Dermis blood vessel endothelial cell (primary cell): ENCODE measurements at places on chromosomes 16 and 17.

DNA sequence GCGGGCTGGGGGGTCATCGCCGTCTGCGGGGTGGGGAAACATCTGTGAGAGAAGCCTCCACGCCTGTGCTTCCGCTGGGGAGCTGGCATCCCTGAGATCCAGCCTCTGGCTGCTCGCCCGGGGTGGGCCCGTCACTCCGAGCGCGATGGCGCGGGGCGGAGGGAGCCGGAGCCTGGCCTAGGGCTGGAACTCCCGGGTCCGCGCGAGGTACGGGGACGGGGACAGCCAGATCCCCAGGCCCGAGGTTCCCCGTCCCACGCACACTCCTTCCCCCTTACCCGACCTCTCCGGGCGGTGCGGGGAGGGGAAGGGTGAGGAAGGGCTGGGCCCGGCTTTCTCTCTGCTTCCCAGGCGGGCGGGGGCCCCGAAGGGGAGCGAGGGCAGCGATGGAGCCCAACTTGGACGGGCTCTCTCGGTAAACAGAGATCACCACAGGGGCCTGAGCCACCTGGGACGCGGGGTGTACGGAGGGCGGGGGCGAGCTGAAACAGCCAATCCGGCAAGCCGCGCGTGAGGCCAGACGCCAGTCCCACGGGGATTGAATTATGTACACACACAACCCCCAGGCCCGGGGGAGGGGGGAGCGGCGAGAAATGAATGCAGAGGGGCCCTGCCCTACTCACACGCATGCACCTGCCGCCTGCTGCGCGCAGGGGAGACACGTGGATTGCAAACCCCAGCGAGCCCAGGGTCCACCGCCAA is at the start of gene SLC16A11:
Gene SLC16A11, minus strand, starts transcription at position 596 of the 702 bp plus-strand sequence. Its CDS starts 579 bp downstream, at position 17.
- DNase-seq, result peak; percentile 60

- DNase-seq, result no peak
These were observed 82.4 kb upstream of the KIF2B start for GRCh38 chr17:53740312-53740711.

DNA sequence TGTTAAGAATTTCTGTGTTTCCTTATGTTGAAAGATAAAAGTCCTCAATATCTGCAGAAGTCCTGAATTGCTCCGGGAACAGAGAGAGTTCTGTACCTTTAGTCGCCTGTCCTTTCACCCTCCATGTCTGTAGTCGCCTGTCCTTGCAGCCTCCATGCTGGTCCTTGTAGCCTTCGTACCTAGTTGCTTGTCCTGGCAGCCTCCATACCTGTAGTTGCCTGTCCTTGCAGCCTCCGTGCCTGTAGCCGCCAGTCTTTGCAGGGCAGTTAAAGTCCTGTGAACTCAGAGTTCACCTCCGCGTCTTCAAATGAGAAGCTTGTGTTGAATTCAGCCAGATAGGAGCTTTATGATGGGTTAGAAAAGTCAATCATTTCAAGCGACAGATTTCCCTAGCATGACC is 19.5 kb upstream of the ITGAX start:
- DNase-seq, result no peak

- DNase-seq, result peak; percentile 57
These were observed 53.5 kb downstream of the C17orf58 start for GRCh38 chr17:67942810-67943209.

- DNase-seq, result no peak
These were observed 201.1 kb upstream of the ASIC2 start for GRCh38 chr17:33494151-33494550.

GRCh38 chr16:23403547-23403946 is 49.4 kb downstream of the COG7 start:
- no peak for DNase-seq

GRCh38 chr17:9729034-9729650 is 62.2 kb downstream of the DHRS7C start:
- DNase-seq, result peak; percentile 62

DNA sequence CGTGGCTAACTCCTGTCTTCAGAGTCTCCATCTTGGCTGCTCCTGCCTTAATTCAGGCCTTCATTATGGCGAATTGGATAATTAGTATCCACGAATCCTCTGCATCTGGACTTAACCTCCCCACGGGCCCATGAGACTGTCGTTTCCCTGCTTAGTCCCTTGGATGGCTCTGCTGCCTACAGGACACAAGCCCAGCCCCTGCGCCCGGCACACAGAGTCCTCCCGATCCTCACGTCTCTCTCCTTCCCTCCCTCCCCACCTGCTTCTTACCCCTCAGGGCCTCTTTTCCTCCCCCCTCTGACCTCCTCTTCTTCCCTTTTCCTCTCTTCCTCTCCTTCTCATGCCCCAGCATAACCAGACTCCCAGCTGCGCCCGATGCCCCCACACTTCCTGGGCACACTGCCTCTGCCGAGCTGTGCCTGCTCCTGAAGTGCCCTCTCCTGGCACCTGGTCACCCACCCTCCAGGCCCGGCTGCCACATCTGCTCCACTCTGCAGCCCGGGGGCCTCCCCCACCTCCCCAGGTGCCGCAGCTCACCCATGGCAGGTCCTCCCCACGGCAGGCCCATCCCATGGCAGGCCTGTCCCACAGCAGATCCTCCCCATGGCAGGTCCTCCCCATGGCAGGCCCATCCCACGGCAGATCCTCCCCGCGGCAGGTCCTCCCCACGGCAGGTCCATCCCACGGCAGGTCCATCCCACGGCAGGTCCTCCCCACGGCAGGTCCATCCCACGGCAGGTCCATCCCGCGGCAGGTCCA is 45.9 kb downstream of the RPH3AL start:
- DNase-seq, result no peak

DNA sequence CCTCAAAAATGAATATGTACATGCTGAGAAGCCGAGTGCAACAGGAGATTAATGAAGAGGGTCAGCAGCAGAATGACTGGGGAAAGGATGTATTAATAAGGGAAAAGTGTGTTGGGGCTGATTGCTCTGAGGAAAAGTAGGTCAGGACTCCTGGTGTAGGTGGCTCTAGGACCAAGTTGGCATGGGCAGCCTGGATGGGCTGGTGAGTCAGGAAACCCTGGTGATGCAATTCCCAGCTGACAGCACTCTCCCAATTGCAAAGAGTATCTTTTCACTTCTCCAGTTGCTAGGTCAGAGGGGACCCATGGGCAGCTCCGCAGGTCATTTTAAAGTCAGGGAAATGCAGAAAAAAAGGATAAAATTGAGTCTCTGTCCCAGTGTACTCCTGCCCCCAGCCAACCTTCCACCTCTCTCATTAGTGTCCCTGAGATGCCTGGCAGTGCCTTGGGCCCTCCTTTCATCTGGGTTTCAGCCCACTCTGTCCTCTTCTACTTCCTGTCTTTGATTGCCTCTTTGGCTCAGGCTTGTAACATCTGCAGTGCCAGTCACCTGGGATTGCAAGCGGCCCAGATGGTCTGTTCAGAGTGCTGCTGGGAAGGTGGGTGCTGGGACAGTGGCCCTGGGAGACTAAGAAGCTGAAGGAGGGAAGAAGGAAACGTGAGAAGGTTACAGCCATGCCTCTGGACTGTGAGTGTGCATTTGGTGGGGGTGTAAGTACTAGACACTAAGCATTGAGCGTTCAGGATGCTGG is 2177.2 kb downstream of the TP53TG3F start:
- DNase-seq, result no peak

DNA sequence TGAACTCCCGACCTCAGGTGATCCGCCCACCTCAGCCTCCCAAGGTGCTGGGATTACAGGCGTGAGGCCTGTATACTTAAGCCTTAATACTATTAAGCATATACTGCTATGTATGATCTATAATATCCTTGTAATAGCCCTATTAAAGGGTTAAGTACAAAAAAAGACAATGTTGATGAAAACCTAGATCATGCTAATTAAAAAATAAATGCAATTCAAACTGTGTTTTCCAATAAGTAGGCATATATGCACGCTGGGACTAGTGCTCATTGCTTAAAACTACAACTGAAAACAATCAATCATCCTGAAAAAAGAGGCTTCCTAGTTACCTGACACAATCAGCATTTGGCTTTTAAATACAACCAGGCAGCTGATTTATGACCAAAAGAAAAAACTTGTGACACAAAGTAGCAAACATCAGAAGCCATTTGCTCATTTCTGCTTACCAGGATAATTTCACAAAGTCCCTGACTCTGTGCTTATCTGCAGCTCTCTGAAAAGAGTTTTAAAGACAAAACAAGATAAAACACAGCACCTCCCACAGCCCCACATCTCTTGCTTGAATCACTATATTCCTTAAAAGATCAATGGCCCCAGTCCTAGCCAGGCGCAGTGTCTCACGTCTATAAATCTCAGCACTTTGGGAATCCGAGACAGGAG is 11.1 kb downstream of the ZNF385C start:
- no peak for DNase-seq

GRCh38 chr16:84052071-84052622 is 9.6 kb upstream of the SLC38A8 start:
- no peak for DNase-seq

DNA sequence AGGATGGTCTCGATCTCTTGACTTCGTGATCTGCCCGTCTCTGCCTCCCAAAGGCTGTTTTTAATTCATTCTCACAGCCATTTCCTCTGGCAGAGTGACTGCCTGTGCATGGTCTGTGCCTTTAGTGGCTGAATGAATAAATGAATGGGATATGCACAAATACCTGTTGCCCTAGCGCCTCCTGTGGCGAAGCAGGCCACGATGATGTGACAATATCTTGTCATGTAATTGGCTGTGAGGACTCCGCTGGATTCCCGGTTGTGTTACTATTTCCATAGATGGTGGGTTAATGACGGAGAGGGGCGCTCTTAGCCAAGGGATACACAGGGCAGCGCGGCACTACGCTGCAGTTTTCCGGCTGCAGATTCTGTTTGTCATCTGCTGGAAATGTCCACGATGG is 26.8 kb upstream of the ENDOV start:
- no peak for DNase-seq

DNA sequence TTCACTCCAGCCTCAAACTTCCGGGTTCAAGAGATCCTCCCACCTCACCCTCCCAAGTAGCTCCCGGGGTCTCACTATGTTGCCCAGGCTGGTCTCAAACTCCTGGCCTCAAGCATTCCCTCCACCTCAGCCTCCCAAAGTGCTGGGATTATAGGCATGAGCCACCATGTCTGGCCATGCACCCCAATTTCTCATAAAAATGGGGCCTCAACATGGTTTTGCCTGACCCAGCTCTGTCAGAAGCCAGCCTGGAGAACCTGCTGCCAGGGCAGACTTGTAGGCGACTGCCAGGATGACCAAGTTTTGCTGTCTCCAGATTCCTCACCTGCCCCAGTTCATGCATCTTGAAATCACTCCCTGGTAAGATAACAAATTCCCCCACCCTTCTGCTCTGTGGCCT is 82.9 kb downstream of the AIPL1 start:
- no peak for DNase-seq

DNA sequence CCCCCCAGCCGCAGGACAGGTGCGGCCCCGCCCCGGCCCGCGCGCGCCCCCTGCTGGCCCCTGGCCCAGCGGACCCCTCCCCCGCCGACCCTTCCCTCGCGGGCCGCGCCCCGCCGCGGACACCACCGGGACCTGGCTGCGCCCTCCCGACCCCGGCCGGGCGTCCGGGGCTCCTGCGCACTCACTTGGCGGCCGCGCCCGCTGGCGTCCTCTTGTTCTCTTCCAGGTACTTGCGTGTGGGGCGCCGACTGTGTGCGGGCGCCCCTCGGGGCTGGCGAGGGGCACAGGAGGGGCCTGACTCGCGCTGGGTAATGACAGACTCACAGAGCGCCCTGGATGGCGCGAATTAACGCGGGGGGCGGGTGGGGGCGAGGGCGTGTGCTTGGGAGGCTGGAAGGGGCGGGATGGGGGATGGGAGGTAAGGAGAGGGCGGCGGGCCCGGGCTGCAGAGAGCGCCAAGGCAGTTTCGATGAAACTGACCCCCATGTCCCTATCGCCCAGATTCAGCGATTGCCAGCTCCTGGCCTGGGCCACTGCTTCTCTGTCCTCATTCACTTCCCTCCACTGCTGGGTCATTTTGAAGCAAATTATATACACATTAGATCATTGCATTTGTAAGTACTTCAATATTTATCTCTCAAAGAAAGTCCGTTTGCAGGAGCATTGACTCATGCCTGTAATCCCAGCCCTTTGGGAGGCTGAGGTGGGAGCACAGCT is 445 bp upstream of the DBNDD1 start:
- DNase-seq, result peak; percentile 39

GRCh38 chr16:77617996-77618395 is 104.3 kb upstream of the NUDT7 start:
- peak; percentile 78 for DNase-seq

GRCh38 chr17:66526827-66527226 is 224.4 kb downstream of the PRKCA start:
- DNase-seq, result no peak

- no peak for DNase-seq
These were observed 39.2 kb downstream of the KNOP1 start for GRCh38 chr16:19678804-19679203.

DNA sequence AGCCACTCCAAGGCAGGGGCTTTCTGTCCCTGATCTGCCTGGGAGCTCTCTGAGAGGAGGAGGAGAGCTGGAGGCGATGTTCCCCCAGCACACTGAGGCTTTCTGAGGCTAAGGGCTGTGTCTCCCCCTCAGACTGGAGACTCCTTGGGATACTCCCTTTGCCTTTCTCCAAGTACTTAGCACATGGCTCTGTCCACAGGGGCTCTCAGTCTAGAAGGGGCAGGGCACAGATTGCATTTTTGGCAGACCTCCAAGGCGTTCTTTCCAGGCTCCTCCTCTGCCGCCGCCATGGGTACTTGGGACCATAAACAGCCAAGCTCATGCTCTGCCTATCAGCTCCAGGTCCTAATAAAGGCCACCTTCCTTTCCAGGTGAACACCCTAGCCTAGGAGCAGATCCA is 1.8 kb upstream of the GIP start:
- DNase-seq, result peak; percentile 32

DNA sequence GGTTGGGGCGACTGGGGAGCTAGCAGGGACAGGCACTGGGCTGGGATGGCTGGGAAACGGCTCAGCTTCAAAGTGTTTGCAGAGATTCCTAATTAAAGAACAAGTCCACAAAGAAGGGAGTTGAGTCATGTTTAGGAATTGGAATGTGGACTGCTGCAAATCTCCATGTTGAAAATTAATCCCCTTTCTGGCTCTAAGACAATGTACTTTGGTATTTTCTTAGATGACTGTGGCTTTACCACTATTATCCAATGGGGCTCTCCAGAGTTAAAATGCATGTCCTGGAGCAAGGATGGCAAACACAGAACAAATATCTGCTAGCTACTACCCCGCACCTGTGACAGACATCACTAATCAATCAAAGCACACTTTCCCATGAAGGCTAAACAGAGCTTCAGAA is 22.2 kb upstream of the WSCD1 start:
- no peak for DNase-seq

DNA sequence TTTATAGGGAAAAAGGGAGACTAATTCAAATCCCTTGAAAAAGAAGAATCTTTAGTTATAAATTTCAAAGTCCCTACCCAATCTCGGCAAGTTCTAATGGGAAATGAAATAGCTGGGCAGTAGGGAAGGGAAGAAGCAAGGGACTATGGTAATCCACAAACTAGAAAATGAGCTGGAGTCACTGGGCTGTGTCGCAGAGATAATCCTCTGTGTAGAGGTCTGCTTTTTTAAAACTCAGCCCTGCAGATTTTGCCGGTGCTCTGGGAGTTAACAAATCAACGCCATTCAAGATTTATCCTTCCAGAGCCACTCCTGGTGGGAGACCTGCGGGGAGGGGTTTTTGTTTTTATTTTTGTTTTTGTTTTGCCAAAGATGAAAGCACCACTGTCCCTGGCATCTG is 20.8 kb downstream of the SNX11 start:
- DNase-seq, result no peak

- no peak for DNase-seq
These were observed 138.7 kb downstream of the GAS7 start for GRCh38 chr17:10059684-10060211.
